ENCODE measurements at places on chromosomes 4 and X. TPM values are rescaled to one million over a fixed set of nuclear protein-coding genes. Genes with fewer than 3 reads are reported as not detected.

NEXMIF gene
- total RNA-seq = 5.8 TPM

SFRP2 gene
- total RNA-seq = 12.1 TPM

F9 gene
- total RNA-seq = not detected

GNL3L gene
- total RNA-seq = 16.8 TPM

MSX1 gene
- total RNA-seq = 7.2 TPM

DNA sequence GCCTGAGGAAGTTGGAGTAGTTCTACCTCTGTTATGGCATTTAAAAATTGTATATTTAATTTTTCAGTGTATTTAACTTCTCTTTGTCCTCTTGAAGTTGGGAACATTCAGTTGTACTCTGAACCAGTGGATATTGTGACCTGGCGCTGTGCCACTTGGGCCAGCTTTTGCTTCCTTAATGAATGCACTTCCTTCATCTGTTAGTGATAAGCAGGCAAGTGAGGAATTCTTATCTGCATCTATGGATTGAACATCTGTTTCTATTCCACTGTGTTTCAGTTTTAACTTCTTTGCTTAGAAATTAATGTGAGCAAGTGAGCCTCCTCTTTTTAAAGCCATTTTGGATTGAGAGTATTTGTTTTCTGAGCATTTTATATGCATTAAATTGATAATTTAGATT, 128.3 kb downstream of the UCHL1 start:
- H3K4me3 ChIP-seq = no peak overlapping the region
- H3K4me1 ChIP-seq = peaks cover 8% of the 10 kb centered on the region
- no peaks in the 10 kb centered on the region for H3K27me3 ChIP-seq
- no peaks in the 10 kb centered on the region for H3K36me3 ChIP-seq
- peak; percentile 75 for DNase-seq

DNA sequence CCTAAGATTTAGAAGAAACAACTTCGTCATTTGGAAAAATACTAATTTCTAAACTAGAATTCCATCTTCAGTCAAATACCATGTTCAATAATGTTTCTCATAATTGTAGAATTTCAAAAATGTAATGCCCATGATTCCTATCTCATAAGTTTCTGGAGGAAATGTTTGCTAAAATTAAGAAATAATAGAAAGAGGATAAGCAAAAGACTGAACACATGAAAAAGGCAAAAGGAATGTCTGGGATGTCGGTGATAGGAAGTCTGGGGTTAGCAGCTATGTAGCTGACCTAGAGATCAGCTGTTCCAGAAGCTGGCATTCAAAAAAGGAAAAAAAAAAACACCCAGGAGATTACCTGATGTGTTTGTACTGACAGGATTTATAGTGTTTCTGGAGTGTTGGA, 18.9 kb upstream of the PCDH10 start:
- H3K4me1 ChIP-seq = no peaks in the 10 kb centered on the region
- H3K4me3 ChIP-seq = no peak overlapping the region
- H3K27me3 ChIP-seq = no peaks in the 10 kb centered on the region
- no peaks in the 10 kb centered on the region for H3K36me3 ChIP-seq
- H3K27ac ChIP-seq = no peak overlapping the region
- no peak for DNase-seq

GRCh38 chr4:73213916-73214653, 44.5 kb downstream of the ANKRD17 start:
- no peaks in the 10 kb centered on the region for H3K36me3 ChIP-seq
- no peak overlapping the region for H3K4me3 ChIP-seq
- H3K4me1 ChIP-seq = peaks cover 29% of the 10 kb centered on the region
- H3K27me3 ChIP-seq = no peaks in the 10 kb centered on the region
- no peak overlapping the region for H3K27ac ChIP-seq

GRCh38 chr4:41681054-41681453, 67.5 kb downstream of the PHOX2B start:
- H3K27me3 ChIP-seq = no peaks in the 10 kb centered on the region
- no peak overlapping the region for H3K27ac ChIP-seq
- H3K36me3 ChIP-seq = peaks cover 7% of the 10 kb centered on the region
- no peak overlapping the region for H3K4me3 ChIP-seq

DNA sequence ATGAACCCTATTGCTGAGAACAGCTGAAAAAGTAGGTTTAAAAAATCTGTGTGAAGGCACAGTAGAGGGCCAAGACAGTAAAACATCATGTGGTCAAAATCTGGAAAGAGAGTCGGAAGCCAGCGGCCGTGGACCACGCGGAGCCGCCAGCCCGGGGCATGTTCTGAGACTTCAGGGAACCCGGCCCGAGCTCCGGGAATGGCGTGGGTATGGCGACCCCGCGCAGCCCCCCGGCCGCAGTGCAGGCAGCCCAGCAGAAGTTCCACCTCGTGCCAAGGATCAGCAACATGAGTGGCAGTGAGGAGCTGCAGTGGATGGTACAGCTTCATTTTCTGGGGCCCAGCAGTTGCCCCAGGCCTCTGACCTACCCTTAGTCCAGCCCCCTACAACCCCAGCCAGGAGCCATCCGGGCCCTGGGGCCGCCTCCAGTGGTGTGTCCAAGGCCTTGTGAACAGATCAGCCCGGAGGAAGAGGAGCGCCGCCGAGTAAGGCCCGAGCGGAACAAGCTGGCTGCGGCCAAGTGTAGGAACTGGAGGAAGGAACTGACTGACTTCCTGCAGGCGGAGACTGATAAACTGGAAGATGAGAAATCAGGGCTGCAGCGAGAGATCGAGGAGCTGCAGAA, 94.2 kb downstream of the LARP1B start:
- H3K36me3 ChIP-seq = peaks cover 10% of the 10 kb centered on the region
- no peak overlapping the region for H3K4me3 ChIP-seq
- no peaks in the 10 kb centered on the region for H3K27me3 ChIP-seq

DNA sequence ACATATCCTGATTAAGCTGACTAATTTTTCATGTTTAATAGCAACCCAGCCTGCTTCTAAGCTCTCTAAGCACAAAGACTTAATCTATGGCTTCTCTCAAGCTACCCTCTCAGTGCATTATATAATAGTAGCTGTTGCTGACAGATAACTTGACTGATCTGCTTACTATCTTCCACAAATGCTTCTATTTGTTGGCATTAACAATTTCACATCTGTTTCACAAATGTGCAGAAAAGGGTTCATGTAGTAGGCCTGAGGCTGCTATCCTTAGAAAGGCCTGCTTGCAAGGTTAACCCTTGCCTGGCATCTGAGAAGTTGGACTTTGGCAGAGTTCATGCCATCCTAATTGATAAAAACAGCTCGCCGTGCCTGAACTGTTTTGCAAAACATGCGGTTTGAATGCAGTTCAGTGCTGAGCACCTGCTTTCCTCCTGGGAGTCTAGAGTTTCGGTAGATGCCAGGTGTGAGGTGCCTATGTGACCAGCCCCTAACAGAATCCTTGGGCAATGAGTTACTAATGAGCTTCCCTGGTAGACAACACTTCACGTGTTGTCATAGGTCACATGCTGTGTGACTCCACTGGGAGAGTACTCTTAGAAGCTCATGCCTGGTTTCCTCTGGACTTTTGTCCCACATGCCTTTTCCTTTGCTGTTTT, 68.4 kb downstream of the NSG1 start:
- no peaks in the 10 kb centered on the region for H3K27me3 ChIP-seq
- no peak overlapping the region for H3K4me3 ChIP-seq
- H3K36me3 ChIP-seq = peaks cover 44% of the 10 kb centered on the region
- no peak overlapping the region for H3K27ac ChIP-seq
- H3K4me1 ChIP-seq = no peaks in the 10 kb centered on the region

DNA sequence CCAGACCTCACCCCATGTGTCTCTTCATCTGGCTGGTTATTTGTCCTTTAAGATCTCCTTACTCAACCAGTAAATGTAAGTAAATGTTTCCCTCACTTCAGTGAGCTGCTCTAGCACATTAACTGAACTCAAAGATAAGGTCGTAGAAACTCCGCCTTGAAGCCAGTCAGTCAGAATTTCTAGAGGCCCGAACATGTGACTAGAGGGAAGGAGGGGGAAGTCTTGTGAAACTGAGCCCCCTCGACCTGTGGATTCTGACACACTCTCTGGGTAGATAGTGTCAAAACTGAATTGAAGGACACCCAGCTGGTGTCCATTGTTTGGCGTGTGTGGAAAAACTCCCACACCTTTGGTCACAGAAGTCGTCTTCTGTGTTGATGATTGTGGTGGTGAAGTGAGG, 933.9 kb downstream of the ADGRL3 start:
- DNase-seq = no peak
- no peak overlapping the region for H3K4me3 ChIP-seq
- H3K36me3 ChIP-seq = no peaks in the 10 kb centered on the region

DNA sequence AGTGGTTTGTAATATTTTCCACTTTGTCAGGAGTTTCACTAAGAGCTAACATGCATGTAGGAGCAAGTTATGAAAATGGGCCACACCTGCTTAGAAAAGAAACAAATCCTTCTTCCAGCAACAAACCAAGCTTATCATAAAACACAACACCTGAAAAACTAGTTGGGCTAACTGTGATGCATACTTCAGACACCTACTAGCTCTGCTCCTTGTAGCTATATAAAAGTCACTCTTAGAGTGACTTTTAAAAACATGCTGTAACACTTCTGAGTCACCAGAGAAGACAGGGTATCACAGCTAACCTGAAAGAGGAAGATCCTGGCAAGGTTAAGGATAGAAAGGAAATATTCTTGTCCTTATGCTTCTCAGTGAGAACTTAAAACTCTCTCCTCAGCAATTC, 3.6 kb upstream of the SLAIN2 start:
- no peaks in the 10 kb centered on the region for H3K4me1 ChIP-seq
- no peak overlapping the region for H3K27ac ChIP-seq
- no peaks in the 10 kb centered on the region for H3K36me3 ChIP-seq
- H3K4me3 ChIP-seq = no peak overlapping the region

GRCh38 chr4:25184056-25184455, 23.8 kb upstream of the SEPSECS start:
- H3K27me3 ChIP-seq = no peaks in the 10 kb centered on the region
- no peak for DNase-seq
- no peaks in the 10 kb centered on the region for H3K4me1 ChIP-seq
- H3K36me3 ChIP-seq = no peaks in the 10 kb centered on the region
- no peak overlapping the region for H3K27ac ChIP-seq

GRCh38 chr4:152399246-152399645, 136.6 kb downstream of the FBXW7 start:
- no peaks in the 10 kb centered on the region for H3K27me3 ChIP-seq
- DNase-seq = no peak
- no peak overlapping the region for H3K4me3 ChIP-seq
- no peaks in the 10 kb centered on the region for H3K4me1 ChIP-seq
- H3K36me3 ChIP-seq = no peaks in the 10 kb centered on the region

GRCh38 chrX:40281336-40282005, 183.7 kb upstream of the BCOR start:
- H3K27me3 ChIP-seq = no peaks in the 10 kb centered on the region
- no peak overlapping the region for H3K4me3 ChIP-seq
- no peak overlapping the region for H3K27ac ChIP-seq
- no peaks in the 10 kb centered on the region for H3K36me3 ChIP-seq

GRCh38 chr4:12447451-12447850, 1018.8 kb upstream of the HS3ST1 start:
- no peak overlapping the region for H3K27ac ChIP-seq
- H3K36me3 ChIP-seq = no peaks in the 10 kb centered on the region
- peaks cover 11% of the 10 kb centered on the region for H3K4me1 ChIP-seq
- DNase-seq = no peak

GRCh38 chr4:161792991-161793390, 370.8 kb downstream of the FSTL5 start:
- no peak for DNase-seq
- no peaks in the 10 kb centered on the region for H3K27me3 ChIP-seq
- no peak overlapping the region for H3K4me3 ChIP-seq
- no peaks in the 10 kb centered on the region for H3K4me1 ChIP-seq
